ENCODE measurements at places on chromosomes 1 and 21.

- DNase-seq: peak; percentile 34
Observed at GRCh38 chr1:117590273-117590925, 15.4 kb upstream of the TENT5C start.

- DNase-seq: no peak
Observed at GRCh38 chr1:160879056-160879455, 5.9 kb downstream of the ITLN1 start.

- no peak for DNase-seq
Observed at GRCh38 chr1:77906624-77907023, 18.2 kb downstream of the NEXN start.

GRCh38 chr1:79974659-79975058, 968.1 kb upstream of the ADGRL4 start:
- no peak for DNase-seq

DNA sequence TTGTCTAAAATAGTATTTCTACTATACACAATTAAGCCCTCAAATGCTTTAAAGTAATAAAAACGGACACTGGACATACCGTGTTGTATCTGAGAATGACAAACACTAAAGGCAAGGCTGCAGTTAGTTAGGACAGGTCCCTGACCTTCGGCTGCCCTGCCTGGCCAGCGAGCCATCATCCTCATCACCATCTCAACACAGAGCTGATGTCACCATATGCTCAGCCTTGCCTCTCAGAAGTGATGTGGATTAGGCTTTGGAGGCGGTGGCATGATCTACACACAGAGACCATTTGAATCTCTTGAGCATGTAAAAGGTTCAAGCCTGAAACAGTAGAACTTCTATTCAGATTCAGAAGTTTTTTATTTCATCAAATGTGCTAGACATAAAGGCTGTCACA, 244.7 kb downstream of the SDCCAG8 start:
- no peak for DNase-seq

DNA sequence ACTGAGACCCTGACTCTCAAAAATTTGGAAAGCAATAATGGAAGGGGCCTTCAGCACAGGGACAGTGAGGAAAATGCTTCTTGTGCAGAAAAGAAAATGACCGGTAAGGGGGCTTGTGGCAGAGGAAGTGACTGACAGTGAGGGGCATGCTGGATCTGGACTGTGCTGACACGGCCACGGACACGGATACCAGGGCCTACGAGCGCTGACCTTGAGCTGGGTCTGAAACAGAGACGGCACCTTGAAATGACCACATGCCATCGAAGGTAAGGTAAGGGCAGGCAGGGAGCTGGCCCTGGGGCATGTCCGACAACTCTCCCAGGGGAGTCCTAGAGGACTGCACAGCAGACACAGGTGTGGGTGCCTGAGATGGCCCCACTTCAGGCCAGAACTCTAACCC, 182.1 kb downstream of the RHOU start:
- DNase-seq: no peak

GRCh38 chr21:39319251-39319756, 5.9 kb upstream of the BRWD1 start:
- DNase-seq: no peak

- DNase-seq: no peak
Observed at GRCh38 chr21:45084121-45084520, 9.7 kb downstream of the ADARB1 start.

- DNase-seq: no peak
Observed at GRCh38 chr1:86938855-86939254, 24.4 kb downstream of the HS2ST1 start.

DNA sequence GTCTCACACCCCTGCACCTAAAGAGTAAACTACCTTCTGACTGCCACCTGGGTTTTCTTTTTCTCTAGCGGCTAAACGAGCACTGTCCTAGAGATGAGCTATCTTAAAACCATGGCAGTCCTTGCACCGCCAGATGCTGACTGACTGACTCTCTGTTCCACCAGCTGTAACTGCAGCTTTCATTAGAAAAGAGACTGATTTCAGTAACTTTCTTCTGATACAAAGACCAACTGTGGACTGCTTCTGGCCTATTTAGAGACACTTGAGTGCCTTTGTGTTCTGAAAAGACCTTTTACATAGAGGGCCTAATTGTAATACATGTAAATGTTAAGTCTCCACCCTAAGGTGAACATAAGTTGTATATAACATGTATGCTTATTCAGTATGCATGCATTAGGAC, 152.5 kb downstream of the DISC1 start:
- no peak for DNase-seq

GRCh38 chr1:159983681-159984080, 29.6 kb upstream of the SLAMF9 start:
- no peak for DNase-seq

DNA sequence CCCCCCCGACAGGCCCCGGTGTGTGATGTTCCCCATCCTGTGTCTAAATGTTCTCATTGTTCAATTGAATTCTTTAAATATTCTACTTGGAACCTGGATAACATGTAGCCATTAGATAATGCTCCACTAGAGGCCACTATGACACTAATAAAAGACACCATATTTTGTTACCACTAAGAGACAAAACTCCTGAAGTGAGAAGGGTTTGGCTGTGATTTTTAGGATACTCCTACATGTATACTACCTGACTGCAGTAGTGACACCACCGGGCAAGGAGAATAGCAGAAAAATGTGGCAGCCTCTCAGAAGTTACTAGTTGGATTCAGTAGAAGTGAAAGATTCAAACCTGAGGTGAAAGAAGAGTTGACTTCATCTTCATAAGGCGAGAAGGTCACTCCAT, 36.0 kb downstream of the F5 start:
- peak; percentile 85 for DNase-seq

DNA sequence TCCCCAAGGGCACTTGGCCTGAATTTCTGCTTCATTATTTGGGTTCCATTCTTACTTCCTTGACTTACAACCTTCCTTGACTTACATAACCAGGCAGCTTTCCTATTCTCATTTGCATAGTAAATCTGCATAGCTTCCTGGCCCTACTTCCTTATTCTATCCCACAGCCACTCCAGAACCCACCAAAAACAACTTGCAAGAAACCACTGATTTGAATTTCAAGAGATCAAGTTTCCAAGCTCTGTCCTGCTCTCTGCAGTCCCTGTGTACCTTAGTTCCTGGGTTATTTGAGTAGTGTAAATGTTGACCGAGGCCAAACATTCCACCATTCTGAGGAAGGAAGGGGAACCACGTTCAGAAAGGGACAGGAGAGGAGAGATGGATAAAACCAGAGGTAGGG, 603.3 kb downstream of the PTPRC start:
- peak; percentile 24 for DNase-seq

- no peak for DNase-seq
Observed at GRCh38 chr1:236509647-236510401, 14.0 kb upstream of the LGALS8 start.

- DNase-seq: no peak
Observed at GRCh38 chr1:98278055-98278454, 357.2 kb upstream of the DPYD start.

DNA sequence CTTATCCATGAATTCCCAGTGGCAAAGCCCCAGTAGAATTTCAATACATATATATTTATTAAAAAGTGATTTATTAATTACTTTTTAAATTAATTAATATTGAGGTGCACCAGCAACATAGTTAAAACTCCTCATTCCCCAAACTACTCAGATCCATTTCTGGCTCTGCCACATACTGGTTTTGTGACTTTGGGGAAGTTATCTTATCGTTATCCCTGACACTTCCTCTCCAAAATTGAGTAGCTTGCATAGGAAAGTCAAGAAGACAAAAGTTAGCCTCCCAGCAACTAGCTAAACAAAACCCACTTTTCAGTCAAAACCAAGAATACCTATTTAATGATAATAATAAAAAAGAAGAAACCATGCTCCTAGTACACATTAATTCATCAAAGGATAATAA, 35.9 kb downstream of the TCP10L start:
- DNase-seq: no peak

- DNase-seq: no peak
Observed at GRCh38 chr1:36836916-36837315, 197.4 kb downstream of the GRIK3 start.

DNA sequence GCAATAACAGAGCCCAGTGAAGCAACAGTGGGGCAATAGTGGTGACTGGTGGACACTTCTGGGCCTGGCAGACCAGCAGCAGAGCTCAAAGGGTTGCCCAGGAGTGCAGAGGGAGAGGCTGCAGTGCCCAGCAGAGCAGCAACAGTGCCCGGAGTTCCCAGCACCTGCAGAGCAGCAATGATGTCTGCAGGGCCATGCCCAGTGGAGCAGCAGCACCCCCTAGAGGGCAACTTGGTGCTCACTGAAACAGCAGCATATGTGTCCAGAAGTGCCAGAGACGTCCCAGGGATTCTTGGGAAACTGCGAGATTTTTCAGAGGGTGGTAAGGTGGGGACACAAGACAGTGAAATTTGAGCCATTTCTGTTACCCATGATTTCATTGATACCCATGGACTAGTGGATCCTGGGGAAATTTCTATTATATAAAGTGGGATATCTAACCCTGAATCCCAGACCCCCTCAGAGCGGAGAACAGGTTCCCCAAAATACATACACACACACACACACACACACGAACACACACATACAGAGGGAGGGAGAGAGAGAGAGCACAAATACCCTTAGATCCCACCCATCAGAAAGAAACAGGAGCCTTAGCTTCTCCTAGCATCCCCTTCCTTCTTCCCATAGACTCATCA, 156.9 kb upstream of the GJB5 start:
- peak; percentile 87 for DNase-seq

DNA sequence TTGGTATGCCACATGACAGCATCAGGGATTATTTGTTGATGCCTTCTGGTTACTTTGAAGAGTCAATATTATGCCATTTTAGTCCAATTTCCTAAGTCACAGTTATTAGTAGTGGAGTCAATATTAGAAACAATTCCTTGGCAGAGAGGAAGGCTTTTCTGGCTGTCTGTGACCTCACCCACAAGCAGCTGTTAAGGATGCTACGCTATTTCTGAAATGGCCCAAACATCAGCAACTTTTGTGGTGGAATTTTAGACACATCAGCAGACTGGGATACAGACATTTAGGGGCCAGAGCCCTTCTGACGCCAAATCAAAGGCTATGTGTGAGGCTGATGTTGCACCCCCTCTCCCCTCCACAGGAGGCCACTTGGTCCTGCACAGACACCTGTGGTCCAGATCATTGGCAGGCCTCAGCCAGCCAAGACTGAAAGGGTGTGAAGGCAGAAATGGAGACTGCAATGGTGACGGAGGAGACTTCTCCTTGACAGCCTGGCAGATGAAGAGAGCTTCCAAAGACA, 9.2 kb upstream of the RXRG start:
- no peak for DNase-seq

GRCh38 chr1:235468970-235469369, 35.3 kb downstream of the B3GALNT2 start:
- DNase-seq: no peak

GRCh38 chr1:158810311-158810710, 20.8 kb upstream of the MNDA start:
- DNase-seq: no peak

DNA sequence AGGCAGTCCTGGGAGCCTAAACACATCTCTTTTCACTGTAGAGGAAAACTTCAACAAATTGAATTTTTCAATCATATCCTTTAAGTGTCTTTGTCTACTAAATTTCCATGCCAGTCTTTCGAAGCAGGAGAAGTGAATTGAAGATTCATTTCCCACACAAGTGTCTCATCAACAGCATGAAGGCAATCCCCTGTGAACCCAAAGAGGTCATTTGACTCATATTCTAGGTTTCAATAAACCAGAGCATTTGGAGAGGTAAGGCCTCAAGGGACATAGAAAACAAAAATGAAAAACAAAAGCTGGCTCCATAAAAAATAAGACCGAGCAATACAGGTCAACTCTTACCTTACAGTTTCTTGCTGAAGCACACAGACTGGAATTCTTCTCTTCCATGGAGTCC, 94.1 kb upstream of the ATP1B1 start:
- DNase-seq: no peak

DNA sequence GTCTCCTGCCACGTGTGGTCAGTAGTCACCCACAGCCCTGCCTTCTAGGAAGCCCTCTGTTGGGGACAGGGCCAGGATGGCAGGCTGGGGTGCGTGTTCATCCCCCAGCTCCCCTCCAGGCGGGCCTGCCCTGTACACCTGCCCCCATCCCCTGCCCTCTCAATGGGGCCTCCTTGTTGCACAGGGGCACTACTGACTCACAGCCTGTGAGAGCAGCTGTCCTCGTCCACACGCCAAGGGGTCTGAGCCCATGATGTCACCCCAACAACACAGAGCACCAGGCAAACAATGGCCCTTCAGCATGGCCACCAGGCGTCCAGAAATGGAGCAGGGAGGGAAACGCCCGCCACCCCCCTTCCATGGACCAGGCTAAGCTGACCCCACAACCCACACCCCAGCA, 64.3 kb downstream of the ARHGEF16 start:
- DNase-seq: no peak

DNA sequence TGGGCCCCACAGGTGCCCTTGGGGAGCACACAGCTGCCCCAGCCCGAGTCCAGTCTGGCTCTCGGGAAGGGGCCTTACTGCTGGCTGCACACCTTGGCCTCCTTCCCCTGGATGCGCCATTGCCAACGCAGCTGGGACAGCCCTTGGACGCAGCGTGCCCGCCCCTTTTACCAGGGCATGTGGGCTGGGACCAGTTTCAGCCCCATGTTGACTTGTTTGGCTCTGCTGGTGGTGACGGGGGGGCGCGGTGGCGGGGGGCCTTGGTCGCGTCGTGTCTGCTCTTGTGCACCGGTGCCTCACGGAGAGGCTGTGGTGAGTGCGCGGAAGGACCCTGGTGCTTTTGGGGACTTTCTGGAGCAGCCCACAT, 19.6 kb downstream of the SKI start:
- no peak for DNase-seq

- DNase-seq: no peak
Observed at GRCh38 chr21:44987886-44988606, 48.2 kb downstream of the SLX9 start.

- DNase-seq: no peak
Observed at GRCh38 chr1:170126696-170127095, 19.1 kb upstream of the NTMT2 start.

DNA sequence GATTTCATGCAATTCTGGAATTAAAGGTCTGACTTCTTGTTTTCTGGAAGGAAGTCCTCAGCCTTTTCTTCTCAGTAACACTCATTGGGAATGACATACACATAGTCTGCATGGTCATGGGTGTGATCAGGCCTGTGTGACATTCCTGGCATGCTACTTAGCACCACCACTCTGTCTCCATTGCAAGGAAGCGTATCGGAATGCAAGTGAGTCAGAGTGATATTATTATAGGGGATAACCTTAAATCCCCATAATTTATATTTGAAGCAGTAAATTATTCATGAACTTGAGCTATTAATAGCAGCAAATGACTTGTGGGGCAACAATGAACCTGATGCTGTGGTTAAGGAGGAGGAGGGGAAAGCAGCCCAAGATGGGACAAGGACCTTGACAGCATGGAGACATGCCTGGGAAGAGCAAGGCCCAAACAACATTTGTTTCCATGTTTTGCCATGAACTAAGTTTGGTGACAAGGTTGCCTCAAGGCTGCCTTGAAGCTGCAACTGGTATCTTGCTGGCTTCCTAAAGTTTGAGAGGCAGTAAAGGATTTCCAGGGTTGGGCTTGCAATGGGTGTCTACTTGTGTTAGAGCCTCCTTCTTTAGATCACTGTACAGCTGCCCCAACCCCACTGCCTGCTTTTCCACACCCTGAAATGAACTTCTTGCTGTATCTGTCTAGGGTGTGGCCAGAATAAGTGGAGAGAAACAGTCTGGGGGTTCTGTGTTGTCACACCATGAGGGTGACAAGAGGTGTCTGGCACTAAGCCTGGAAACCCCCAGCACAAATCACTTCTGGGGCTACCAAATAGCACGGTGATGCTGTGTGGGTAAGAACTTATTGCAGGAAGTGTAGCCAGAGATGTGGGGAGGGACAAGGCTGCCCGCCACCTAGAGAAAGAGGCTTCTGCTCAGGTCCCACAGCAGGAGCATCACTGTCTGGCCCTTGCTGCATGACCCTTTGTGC, 4.6 kb downstream of the MAB21L3 start:
- no peak for DNase-seq
